ENCODE measurements at places on chromosomes 5 and 9.

DNA sequence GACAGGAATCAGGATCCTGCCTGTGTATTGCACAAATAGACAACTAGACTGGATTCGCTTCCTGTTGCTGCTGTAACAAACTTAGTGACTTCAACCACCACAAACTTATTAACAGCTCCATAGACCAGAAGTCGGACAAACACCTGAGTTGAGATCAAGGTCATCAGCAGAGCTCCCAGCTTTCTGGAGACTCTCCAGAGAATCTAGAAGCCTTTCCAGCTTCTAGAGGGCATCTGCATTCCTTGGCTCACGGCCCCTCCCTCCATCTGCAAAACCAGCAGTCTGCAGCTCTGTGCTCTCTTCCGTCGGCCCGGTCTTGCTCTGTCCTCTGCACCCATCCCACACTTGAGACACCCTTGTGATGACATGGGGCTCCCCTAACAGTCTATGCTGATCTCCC, 99.1 kb downstream of the KCNT1 start:
- no peak for DNase-seq

DNA sequence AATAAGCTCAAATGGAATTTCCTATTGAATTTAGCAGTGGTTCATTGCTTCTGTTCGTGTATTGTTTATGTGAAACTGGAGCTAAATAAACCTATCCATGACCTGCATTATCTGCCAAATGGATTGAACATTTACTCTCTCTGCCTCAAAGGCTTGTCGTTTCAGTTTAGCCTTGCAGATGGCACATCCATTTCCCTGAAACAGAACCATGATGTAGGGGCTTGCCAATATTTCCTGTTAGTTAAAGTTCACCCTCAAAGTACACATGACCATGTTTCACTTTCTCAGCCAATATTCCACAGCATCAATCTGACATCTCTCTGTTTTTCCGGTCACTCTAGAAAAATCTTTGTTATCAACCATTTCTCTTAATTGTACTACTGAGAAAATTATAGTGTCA, 545.3 kb downstream of the TAF11L14 start:
- DNase-seq: no peak

DNA sequence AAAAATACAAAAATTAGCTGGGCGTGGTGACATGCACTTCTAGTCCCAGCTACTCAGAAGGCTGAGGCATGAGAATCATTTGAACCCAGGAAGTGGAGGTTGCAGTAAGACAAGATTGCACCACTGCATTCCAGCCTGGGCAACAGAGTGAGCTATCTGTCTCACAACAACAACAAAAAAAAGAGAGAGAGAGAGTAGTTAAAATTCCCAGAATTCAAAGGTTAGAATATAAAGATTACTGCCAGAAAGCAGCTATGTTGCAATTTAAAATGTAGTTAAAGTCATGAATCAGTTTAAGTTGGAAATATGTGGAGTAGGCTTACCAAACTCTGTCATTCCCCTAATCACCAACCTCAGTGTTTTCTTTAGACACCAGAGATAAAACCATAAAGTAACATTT, 58.7 kb upstream of the SUSD1 start:
- DNase-seq: no peak

- no peak for DNase-seq
Measured at GRCh38 chr5:133391354-133392136, 220.8 kb downstream of the FSTL4 start.

- DNase-seq: no peak
Measured at GRCh38 chr5:142979636-142980035, 209.5 kb downstream of the ARHGAP26 start.

DNA sequence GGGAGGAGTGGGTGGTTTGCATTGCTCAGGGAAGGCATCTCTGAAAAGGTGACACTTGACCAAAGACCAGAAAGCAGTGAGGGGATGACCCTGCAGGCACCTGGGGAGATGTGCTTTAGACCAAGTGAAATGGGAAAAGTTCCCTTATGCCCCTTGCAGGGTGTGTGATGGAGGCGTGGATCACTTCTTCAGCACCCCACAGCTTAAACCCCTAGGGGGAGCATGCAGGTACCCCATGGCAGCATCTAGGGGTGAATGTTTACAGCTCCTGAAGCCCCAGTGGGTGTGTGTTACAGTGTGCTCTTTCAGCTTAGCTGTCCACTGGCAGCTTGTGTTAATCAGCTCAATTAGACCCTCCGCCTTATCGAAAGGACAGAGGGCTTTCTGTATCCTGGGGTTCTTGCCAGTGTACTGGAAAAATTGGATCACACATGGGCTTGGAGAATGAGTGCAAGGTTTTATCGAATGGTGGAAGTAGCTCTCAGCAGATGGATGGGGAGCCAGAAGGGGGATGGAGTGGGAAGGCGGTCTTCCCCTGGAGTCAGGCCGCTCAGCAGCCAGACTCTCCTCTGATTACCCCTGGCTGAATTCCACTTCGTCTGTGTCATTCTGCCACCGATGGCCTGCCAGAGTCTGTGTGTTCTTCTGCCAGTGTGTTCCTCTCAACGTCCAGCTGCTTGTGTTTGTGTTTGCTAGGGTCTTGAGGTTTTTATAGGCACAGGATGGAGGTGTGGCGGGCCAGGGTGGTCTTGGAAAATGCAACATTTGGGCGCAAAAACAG, 6.3 kb downstream of the BHMT2 start:
- no peak for DNase-seq

GRCh38 chr9:83285445-83286225, 222.7 kb upstream of the RASEF start:
- no peak for DNase-seq

DNA sequence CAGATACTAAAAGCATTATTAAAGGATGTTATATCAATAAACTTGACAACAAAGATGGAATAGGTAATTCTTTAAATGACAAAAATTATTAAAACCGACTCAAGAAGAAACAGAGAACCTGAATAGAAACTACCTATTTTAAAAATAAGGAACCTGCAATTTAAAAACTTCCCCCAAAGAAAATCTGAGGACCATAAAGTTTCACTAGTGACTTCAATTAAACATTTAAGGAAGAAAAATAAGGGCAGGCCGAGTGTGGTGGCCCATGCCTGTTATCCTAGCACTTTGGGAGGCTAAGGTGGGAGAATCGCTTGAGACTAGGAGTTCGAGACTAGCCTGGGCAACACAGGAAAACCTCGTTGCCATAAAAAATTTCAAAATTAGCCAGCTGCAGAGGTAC, 99.6 kb downstream of the FANCC start:
- no peak for DNase-seq

Data from right lung (tissue), 10 donors.